Progenitor cell of endocrine pancreas (in vitro differentiated cells): ENCODE measurements at places on chromosomes 16 and 17.

DNA sequence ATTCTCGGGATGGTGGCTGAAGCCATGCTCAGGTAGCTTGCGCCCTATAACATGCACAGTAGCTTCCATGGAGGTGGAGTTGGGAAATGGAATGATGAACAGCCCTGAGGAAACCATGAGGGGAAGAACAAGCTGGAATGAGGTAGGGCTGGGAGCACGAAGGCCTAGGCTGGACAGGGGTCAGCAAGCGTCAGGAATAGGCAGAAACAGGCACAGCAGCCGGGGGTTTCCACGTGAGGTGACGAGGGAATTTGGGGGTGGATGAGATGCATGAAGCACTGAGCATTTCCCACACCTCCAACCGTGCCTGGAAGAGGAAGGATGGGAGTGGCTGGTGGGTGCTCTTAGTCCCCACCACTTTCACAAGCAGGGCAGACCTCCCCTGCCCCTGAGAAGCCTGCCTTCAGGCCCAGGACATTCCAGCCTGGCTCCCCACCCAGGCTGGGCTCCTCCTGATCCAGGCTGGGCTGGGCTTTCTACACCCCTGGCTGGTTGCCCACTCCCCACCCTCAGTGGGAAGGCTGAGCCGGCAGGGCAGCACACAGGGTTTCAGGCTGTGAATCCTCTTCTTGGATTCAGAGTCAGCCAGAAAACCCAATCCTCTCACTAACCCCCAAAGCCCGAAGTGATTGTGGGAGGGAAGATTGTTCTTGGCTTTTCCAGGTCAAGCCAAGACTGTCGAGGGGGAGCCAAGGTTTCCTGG lies 21.9 kb downstream of the PLEKHG4 start:
- no peak for DNase-seq

GRCh38 chr16:35751191-35751941 lies 2292.0 kb downstream of the TP53TG3F start:
- DNase-seq: no peak

- DNase-seq: no peak
Observed at GRCh38 chr17:2084036-2084765, 29.3 kb downstream of the HIC1 start.

GRCh38 chr17:73547790-73548189 lies 96.5 kb downstream of the SDK2 start:
- no peak for DNase-seq

GRCh38 chr17:12459736-12460135 lies 206.0 kb upstream of the MYOCD start:
- DNase-seq: no peak

DNA sequence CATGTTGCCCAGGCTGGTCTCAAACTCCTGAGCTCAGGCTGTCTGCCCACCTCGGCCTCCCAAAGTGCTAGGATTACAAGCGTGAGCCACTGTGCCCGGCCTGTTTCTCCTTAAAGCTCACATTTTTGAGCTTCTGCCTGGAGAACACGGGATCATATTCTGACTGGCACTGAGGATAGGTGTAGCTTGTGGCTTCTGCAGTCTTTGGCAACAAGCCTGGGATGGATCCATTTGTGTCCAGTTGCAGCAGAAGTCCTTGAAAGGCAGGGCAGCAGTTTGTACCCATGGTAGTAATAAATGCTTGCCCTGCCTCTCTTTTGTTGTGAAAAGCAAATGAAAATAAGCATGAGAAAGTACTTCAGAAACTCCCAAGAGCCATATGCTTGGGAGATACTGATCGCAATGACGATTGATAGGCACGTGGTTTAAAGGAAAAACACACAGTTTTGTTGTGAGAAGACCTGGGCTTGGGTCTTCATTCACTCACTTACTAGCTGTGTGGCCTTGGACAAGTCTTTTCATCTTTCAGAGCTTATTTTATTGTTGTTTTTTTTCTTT lies 3.1 kb upstream of the CORO7 start:
- DNase-seq: no peak

GRCh38 chr16:49019081-49019633 lies 262.5 kb downstream of the CBLN1 start:
- DNase-seq: no peak

GRCh38 chr16:14398014-14398717 lies 231.9 kb downstream of the PARN start:
- no peak for DNase-seq
